NCI-H748 treated with DMSO at 0.1 percent for 48 hours (cell line): ENCODE measurements at places on chromosomes 5 and 9.

- no peak for DNase-seq
Measured at GRCh38 chr9:68443624-68444023, 87.2 kb downstream of the PGM5 start.

DNA sequence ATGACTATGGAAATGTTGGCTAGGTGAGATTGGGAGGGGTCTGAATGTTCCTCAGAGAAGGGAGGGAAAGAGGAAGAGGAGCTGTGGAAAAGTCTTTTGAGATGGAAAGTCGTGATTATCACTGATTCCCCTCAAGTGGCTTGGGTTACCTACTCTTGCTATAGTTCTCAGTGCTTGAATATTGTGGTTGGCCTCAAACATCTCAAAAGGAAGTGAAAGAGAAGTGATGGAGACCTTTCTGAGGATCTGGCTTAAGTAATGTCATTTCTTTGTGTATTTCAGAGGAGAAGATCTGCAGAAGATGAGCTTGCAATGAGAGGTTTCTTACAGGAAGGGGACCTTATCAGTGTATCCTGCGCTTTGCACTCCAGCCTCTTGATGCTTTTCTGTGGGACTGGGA, 5.5 kb downstream of the EXOSC2 start:
- DNase-seq: no peak

- DNase-seq: no peak
Measured at GRCh38 chr5:180381851-180382480, 28.8 kb upstream of the GFPT2 start.

DNA sequence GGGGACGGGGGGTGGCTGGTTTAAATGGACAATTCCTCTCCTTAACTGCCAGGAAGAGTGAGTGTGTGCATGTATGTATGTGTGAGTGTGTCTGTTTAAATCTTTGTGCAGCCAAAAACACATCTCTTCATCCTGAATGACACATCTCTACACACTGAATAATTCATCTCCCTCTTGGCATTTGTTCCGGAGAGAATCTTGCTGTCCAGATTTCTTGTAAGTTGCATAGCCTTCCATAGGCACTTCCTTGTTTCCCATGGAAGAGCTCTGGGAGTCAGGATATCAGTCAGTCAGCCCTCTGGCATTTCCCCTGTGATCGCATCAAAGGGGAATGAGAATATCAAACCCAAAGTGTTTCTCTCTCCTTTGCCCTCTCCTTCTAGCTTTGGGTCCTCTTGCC, 74.7 kb downstream of the WWC1 start:
- no peak for DNase-seq

GRCh38 chr9:101427957-101428655, 7.5 kb downstream of the ALDOB start:
- DNase-seq: no peak

DNA sequence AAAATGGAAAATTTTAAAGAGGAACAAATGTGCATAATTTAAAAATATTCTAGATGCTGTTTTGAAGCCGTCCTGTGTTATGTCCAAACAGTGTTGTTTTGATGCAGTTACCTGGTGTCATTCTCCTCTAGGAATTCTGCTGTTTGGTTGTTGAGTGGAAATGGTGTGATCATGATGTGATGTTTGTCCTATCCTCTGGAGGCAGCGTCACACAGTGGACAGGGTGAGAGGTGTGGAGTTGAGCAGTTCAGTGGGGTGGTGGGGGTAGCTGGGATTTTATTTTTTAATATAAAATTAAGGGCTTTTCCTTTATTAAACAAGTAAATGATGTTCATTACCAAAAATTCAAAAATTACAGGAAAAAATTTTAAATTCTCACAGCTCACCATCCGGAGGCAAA, 31.2 kb downstream of the PRDM6 start:
- DNase-seq: no peak
